ENCODE measurements at places on chromosomes 2 and 18.

GRCh38 chr2:239736358-239737143 lies 288.6 kb downstream of the NDUFA10 start:
- H3K4me1 ChIP-seq, result peaks cover 3% of the 10 kb centered on the region
- H3K27me3 ChIP-seq, result peaks cover 11% of the 10 kb centered on the region
- peaks cover 4% of the 10 kb centered on the region for H3K36me3 ChIP-seq
- no peak overlapping the region for H3K4me3 ChIP-seq

DNA sequence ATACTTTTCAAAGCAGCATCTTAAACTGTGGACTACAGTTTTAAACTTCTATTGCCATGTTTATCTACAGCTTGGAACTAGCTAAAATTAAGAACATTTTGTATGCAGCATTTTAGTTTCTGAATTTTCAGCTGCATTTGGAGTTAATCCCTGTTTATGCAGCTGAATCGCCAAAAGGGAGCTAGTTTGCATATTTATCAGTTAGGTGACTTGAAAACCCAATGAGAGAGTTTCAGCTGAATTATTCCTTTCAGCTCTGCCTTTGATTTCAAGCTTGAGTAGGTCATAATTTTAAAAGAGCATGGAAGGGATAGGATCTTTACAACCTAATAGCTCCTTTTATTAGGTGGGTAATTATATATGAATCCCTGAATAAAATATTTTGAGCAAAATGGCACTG lies 692.6 kb downstream of the MBD2 start:
- no peak overlapping the region for H3K4me3 ChIP-seq
- no peaks in the 10 kb centered on the region for H3K36me3 ChIP-seq
- H3K27me3 ChIP-seq, result peaks cover 1% of the 10 kb centered on the region

DNA sequence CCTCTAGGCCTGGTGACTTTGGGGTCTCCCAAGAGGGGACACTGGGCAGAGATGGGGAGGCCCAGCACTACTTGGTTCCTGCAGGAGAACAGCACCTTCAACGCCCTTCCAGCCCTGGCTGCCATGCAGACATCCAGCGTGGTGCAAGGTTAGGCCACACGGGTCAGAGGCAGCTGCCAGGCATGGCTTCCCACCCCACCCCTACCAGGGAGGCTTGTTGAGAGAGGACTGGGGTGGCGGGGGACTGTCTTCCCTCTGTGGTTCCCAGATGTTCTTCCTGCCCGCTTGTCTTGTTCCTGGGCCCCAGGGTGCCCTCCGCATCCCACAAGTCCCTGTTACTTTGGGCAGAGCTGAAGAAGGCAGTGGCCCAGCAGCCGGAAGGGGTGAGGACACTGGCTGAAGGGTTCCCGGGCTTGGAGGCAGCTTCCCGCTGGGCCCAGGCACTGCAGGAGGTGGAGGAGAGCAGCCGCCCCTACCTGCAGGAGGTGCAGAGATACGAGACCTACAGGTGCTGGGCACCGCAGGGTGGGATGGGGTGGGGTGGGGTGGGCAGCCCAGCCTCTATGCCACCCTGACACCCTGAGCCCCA lies 4.5 kb downstream of the PROM2 start:
- no peaks in the 10 kb centered on the region for H3K36me3 ChIP-seq
- peaks cover 7% of the 10 kb centered on the region for H3K27me3 ChIP-seq
- no peak overlapping the region for H3K4me3 ChIP-seq
- no peak for DNase-seq

- H3K36me3 ChIP-seq, result peaks cover 7% of the 10 kb centered on the region
- peaks cover 12% of the 10 kb centered on the region for H3K27me3 ChIP-seq
- H3K4me1 ChIP-seq, result peaks cover 52% of the 10 kb centered on the region
- H3K4me3 ChIP-seq, result peak overlapping the region; percentile 37
Measured at GRCh38 chr18:63137999-63138435, 181.6 kb downstream of the BCL2 start.

- H3K36me3 ChIP-seq, result peaks cover 5% of the 10 kb centered on the region
- DNase-seq, result peak; percentile 77
- H3K4me1 ChIP-seq, result peaks cover 4% of the 10 kb centered on the region
- no peak within 1 kb of the TSS for H3K27ac ChIP-seq
Measured at GRCh38 chr2:11669454-11670291, at the start of gene NTSR2. NTSR2 (minus strand) TSS chr2:11670195; CDS start chr2:11670129, 66 bp downstream.
